ENCODE measurements at places on chromosomes 3 and 15. TPM values are rescaled to one million over a fixed set of nuclear protein-coding genes. Genes with fewer than 3 reads are reported as not detected.

Gene MYRIP
- total RNA-seq: 17.2 TPM

Gene ALG1L2
- not detected for total RNA-seq

Gene P2RY13
- total RNA-seq: not detected

Gene RHCG
- total RNA-seq: not detected

Gene CNBP
- total RNA-seq: 220 TPM

Gene A4GNT
- total RNA-seq: not detected

Gene MORC1
- not detected for total RNA-seq

Gene CFAP91
- total RNA-seq: 0.33 TPM

Gene RBP2
- total RNA-seq: not detected

Gene FANCD2OS
- not detected for total RNA-seq

Gene CYP1A2
- total RNA-seq: not detected

Gene SLC22A13
- under 0.01 TPM for total RNA-seq

Gene ISY1
- 25.2 TPM for total RNA-seq

Gene PCSK6
- 1.6 TPM for total RNA-seq

Gene SLC12A1
- not detected for total RNA-seq

Gene ROBO2
- under 0.01 TPM for total RNA-seq

Gene CPN2
- not detected for total RNA-seq

Gene ANKRD63
- not detected for total RNA-seq

Gene AADAC
- total RNA-seq: 0.86 TPM

Gene SEMA7A
- total RNA-seq: 0.76 TPM

Gene GOLGA8N
- 1.8 TPM for total RNA-seq

Gene ECE2
- not detected for total RNA-seq

Gene FBXL2
- 30.7 TPM for total RNA-seq

Gene GJD2
- not detected for total RNA-seq

Gene TUSC7
- not detected for total RNA-seq

Gene MED12L
- total RNA-seq: 0.65 TPM

Gene LSM3
- total RNA-seq: 6.5 TPM

Gene GOLGA6A
- not detected for total RNA-seq

Gene P3H2
- total RNA-seq: 16.0 TPM

Gene KBTBD8
- 3.5 TPM for total RNA-seq

Gene CNTN6
- not detected for total RNA-seq

Gene UROC1
- not detected for total RNA-seq
